Activated CD8-positive, alpha-beta memory T cell treated with anti-CD3 and anti-CD28 coated beads for 24 hours (primary cell): ENCODE measurements at places on chromosomes 12 and 14.
A peak's percentile ranks its signal among the peaks of the same experiment; 100 is the strongest.

GRCh38 chr12:52024845-52025230 lies 18.1 kb downstream of the TAMALIN start:
- DNase-seq, result peak; percentile 69

DNA sequence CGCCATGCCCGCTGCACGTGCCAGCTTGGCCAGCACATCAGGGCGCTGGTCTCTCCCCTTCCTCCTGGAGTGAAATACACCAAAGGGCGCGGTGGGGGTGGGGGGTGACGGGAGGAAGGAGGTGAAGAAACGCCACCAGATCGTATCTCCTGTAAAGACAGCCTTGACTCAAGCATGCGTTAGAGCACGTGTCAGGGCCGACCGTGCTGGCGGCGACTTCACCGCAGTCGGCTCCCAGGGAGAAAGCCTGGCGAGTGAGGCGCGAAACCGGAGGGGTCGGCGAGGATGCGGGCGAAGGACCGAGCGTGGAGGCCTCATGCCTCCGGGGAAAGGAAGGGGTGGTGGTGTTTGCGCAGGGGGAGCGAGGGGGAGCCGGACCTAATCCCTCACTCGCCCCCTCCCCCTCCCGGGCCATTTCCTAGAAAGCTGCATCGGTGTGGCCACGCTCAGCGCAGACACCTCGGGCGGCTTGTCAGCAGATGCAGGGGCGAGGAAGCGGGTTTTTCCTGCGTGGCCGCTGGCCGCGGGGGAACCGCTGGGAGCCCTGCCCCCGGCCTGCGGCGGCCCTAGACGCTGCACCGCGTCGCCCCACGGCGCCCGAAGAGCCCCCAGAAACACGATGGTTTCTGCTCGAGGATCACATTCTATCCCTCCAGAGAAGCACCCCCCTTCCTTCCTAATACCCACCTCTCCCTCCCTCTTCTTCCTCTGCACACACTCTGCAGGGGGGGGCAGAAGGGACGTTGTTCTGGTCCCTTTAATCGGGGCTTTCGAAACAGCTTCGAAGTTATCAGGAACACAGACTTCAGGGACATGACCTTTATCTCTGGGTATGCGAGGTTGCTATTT lies 914 bp upstream of the CCND2 start:
- DNase-seq, result peak; percentile 95

GRCh38 chr12:72297666-72298065 lies 25.5 kb downstream of the TRHDE start:
- no peak for DNase-seq

DNA sequence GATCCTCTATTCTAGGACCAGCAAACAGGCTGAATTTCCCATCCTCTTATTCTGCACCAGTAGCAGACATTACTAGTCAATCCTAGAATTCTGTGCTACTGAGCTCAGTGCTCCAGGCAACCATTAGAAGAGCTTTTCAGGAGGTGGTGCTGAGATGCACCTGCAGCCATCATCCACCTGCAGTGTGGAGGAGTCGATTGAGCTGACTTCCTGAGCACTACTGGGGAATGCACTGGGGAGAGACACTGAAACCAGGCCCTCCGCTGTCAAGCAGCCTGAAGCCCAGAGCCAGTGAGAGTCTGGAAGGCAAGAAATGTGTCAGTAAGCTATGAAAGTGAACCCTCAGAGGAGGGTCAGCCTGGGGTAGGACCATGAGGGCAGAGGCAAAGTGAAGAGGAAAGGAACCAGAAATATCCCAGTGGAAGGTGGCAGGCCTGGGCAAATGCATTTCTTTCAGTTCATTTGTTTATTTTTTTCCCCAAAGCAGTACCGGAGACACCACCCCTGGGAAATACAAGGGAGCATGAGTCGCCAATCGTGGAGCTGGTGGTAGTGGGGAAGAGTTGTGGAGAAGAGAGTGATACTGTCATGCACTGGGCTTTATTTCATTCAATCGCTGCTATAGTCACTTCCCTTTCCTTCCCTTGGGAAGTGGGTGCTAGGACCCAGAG lies 23.0 kb upstream of the SERPINA4 start:
- DNase-seq, result peak; percentile 33

- no peak for DNase-seq
Observed at GRCh38 chr14:60845523-60845922, 111.0 kb downstream of the MNAT1 start.

GRCh38 chr14:95237121-95237957 lies 80.0 kb upstream of the DICER1 start:
- DNase-seq, result no peak
